A549 treated with CpdA at 1 μM for 4 hours (cell line): ENCODE measurements at places on chromosomes 12 and 14. TPM values are rescaled to one million over a fixed set of nuclear protein-coding genes. Genes with fewer than 3 reads are reported as not detected.

The CCDC175 gene
- total RNA-seq: not detected in 5 replicates

The DHH gene
- not detected in 5 replicates for total RNA-seq

The NYNRIN gene
- total RNA-seq: 0.13 to 0.48 TPM (median 0.16 TPM) in 5 replicates

The OTOGL gene
- total RNA-seq: 0.01 TPM in 1 of 5 replicates, not detected in the others

The SLC6A12 gene
- 0.65 to 1.5 TPM (median 0.76 TPM) in 5 replicates for total RNA-seq

The ANGEL1 gene
- 7.3 to 9.8 TPM (median 9.5 TPM) in 5 replicates for total RNA-seq

The ZNF664 gene
- 58.3 to 69.2 TPM (median 59.4 TPM) in 5 replicates for total RNA-seq

The MYH6 gene
- total RNA-seq: not detected in 5 replicates

The KRT79 gene
- 0.09 to 0.22 TPM (median 0.16 TPM) in 4 of 5 replicates, not detected in the other for total RNA-seq

The PYGL gene
- total RNA-seq: 108 to 143 TPM (median 129 TPM) in 5 replicates

The DCP1B gene
- 6.0 to 8.8 TPM (median 7.8 TPM) in 5 replicates for total RNA-seq

The CARMIL3 gene
- 0.38 to 0.56 TPM (median 0.45 TPM) in 5 replicates for total RNA-seq

The IL23A gene
- total RNA-seq: 0.29 to 1.2 TPM (median 0.56 TPM) in 5 replicates

The KRT1 gene
- not detected in 5 replicates for total RNA-seq

The KRT73 gene
- not detected in 5 replicates for total RNA-seq

The AVPR1A gene
- total RNA-seq: 0.02 TPM in 1 of 5 replicates, not detected in the others

The GRIN2B gene
- 3.8 to 4.9 TPM (median 4.6 TPM) in 5 replicates for total RNA-seq

The SLCO1B1 gene
- total RNA-seq: 0.26 to 0.53 TPM (median 0.37 TPM) in 5 replicates

The RAPGEF3 gene
- 0.57 to 0.94 TPM (median 0.72 TPM) in 5 replicates for total RNA-seq

The POTEG gene
- not detected in 5 replicates for total RNA-seq

The MUCL1 gene
- total RNA-seq: not detected in 5 replicates

The FGF23 gene
- not detected in 5 replicates for total RNA-seq

The E2F7 gene
- total RNA-seq: 6.0 to 8.2 TPM (median 7.4 TPM) in 5 replicates

The SLC7A8 gene
- total RNA-seq: 0.18 to 0.82 TPM (median 0.42 TPM) in 5 replicates
